NCI-H446 (cell line): ENCODE measurements at places on chromosomes 7 and 10.
A peak's percentile ranks its signal among the peaks of the same experiment; 100 is the strongest.

GRCh38 chr10:102451105-102451969 lies at the start of gene C10orf95:
Gene C10orf95 (minus strand): TSS chr10:102451543. CDS start chr10:102451093, 450 bp downstream.
- DNase-seq: no peak

GRCh38 chr7:131112431-131112830 lies 215.2 kb upstream of the MKLN1 start:
- no peak for DNase-seq

GRCh38 chr10:12416344-12417050 lies 67.2 kb downstream of the CAMK1D start:
- no peak for DNase-seq

DNA sequence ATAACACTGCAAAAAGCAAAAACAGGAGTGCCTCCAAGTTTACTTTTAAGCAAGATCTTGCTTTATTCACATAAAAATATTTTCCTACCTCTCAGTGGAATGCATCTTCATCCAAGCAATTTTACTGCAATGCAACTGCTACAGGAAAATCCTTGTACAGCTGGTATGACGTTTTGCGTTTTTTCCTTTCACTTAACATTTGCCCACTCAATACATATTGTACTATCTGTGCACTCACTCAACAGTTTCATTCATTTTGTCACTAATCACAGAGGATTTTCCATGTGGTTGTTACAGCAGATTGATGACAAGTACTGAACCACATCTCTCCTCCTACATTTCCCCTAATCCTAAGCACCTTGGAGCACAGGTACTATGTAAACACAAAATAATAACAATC lies 222.0 kb upstream of the IMMP2L start:
- no peak for DNase-seq

DNA sequence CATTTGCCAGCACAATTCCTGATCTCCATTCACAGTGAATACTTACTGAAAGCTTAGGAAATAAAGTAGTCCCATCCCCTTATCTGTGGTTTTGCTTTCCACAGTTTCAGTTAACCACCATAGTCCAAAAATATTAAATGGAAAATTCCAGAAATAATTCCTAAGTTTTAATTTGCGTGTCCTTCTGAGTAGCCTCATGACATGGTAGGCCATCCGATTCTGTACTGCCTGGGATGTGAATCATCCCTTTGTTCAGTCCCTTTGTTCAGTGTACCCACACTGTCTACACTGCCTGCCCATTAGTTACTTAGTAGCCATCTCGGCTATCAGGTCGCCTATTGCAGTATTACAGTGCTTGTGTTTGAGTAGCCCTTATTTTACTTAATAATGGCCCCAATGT lies 14.2 kb downstream of the RAB11FIP2 start:
- DNase-seq: no peak

GRCh38 chr10:73083221-73083620 lies 13.4 kb downstream of the P4HA1 start:
- DNase-seq: no peak

DNA sequence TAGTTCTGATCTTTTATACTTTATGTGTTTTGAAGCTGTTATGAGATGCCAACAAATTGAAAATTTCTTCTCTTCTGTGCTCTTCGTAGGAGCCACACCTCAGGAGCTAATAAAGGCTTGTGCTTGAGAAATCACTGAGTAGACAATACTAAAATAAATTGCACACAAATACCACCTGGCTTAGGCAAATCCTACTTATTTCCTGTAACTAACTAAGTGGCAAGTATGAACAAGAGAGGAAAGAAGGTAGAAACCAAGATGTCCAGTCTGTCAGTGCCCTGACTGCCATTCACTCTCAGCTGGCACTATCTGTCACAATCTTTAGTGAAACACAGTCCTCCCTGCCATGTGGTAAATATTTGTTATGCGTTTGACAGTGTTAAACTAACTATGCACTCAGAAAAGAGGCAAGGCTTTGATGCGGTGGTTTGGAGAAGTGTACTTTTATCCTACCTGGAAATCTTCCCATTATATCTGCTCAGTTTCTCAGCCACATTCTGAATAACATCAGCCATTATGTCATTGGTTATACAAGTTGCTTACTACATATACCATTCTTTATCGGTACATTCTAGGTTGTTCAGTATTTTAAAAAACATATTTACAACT lies 293.4 kb upstream of the VWC2 start:
- DNase-seq: no peak

GRCh38 chr7:108278776-108279175 lies 148.6 kb upstream of the LAMB4 start:
- DNase-seq: no peak

- DNase-seq: no peak
Measured at GRCh38 chr10:44818701-44819127, 92.4 kb upstream of the TMEM72 start.

GRCh38 chr7:32347244-32347828 lies 142.8 kb downstream of the LSM5 start:
- peak; percentile 49 for DNase-seq

DNA sequence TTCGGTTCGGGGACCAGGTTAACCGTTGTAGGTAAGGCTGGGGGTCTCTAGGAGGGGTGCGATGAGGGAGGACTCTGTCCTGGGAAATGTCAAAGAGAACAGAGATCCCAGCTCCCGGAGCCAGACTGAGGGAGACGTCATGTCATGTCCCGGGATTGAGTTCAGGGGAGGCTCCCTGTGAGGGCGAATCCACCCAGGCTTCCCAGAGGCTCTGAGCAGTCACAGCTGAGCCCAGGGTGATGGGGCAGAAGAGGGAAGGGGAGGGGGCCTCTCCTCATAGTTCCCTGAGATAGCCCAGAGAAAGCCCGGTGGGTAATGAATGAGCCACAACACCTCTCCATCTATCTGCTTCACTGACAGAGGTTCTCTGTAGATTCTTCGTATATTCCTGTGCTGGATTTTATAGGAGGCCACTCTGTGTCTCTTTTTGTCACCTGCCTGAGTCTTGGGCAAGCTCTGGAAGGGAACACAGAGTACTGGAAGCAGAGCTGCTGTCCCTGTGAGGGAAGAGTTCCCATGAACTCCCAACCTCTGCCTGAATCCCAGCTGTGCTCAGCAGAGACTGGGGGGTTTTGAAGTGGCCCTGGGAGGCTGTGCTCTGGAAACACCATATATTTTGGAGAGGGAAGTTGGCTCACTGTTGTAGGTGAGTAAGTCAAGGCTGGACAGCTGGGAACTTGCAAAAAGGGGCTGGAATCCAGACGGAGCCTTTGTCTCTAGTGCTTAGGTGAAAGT lies 16.4 kb downstream of the PRSS2 start:
- no peak for DNase-seq

DNA sequence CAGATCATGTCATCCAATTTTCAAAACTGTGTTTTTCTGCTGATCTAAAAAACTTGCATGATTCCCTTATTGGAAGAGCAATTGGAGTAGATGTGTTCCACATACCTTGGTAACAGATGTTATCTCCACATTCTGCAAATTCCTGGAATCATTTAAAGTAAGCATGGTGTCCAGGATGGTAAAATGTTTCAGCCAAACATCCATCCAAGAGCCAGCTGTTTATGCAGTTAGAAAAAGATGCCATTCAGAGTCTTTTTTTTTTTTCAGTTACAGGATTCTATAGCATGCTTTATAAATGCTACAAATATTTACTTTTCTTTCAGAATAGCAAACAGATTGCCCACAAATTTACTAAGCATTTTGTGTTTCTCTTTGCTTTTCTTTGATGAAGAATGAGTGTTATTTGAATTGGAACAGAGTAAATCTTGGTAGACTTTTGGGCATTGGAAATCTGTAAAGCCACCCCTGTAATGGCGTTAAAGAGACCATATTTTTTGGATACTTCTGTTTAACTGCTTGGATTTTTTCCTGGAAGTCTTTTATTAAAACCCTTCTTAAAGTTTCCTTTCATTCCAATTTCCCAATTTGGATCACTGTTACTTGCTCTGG lies 149.8 kb downstream of the GNAT3 start:
- peak; percentile 7 for DNase-seq

DNA sequence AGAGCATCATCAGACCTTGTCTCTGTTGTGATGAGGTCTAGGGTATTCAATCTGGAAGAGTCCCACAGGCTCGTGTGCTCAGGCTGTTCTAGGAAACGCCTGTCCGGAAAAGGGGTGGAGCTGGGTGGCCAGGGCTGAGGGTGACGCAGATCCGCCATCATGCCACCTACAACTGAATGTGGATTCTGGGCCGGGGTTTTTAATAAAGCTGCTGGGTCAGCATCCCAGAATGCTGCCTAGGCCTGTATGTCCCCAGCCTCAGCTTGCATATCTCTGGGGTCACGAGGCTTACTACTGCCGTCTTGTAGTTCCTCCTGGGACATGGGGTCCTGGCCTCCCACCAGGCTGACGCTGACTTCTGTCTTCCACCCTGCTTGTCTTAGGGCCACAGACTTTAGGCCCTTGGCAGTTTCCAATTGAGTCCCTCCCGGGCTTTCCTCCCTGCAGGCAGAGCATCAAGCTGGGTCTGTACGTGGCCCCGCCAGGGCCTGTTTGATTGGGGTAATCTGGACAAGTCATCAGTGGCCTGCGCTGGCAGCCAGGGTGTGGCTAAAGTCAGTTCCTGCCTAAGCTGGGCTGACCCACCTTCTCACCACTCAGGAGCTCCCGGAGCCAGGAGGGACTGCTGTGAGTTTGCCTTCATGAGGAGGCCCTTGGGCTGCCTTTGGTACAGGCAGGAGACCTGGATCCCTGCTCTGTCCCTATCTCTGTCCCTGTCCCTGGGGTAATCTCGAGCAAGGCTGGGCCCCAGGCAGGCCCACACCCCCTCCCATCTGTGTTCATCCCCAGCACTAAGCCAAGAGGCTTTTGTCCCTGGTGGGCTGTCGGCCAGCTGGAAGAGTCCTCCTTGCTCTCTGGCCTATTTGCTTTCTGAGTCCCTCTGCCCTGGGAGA lies 79.9 kb downstream of the ZMIZ1 start:
- no peak for DNase-seq

DNA sequence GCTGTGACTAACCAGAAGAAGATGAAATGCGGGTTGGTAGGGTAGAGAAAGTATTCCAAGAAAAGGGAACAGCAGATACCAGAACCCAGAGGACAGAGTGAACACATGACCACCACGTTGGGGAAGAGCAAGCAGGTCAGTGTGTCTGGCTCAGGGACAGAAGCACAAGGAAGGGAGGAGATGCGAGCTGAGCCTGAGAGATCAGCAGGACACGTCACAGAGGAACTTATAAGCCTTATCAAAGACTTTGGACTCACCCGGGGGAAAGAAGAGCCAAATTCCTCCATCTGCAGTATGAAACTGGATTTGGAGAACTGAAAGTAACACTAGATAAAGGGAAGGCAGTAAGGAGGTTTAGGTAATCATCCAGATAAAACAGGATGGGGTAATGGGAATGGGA lies 232.1 kb upstream of the NPVF start:
- no peak for DNase-seq

DNA sequence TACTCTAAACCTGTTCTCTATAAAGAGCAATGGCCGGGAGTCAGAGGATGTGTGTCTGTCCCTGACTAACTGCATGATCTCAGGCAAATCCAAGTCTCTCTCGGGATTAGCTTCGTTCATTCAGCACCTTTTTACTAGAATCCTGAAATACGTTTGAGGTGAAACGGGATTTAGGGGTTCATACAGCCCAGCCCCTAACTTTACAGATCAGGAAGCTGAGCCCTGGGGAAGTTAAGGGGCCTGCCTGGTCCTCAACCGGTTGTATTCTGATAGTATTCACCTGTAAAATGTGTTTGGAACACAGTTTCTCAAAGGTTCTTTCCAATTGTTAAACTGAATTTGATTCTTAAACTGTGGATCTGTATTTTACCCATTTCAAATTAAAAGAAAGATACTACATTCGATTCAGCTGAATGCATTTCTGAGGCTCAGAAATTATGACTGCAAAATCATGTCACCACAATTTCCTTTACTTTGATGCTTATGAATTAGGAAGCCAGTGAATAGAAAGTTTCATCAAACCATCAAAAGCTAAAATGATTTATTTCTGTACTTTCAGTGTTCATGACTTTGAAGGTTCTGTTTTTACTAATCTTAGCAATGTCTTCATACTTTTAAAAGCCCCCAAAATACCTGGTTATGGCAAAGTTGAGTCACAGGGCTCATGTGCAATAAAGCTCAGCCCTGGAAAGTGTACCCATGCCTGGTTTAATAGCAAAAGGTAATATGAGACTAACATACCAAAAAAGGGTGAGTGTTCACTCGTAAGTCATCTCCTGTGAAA lies 28.9 kb upstream of the EZH2 start:
- no peak for DNase-seq

GRCh38 chr7:84916161-84916560 lies 270.7 kb downstream of the SEMA3D start:
- no peak for DNase-seq

- DNase-seq: no peak
Measured at GRCh38 chr7:106640368-106641141, 20.4 kb downstream of the CCDC71L start.

DNA sequence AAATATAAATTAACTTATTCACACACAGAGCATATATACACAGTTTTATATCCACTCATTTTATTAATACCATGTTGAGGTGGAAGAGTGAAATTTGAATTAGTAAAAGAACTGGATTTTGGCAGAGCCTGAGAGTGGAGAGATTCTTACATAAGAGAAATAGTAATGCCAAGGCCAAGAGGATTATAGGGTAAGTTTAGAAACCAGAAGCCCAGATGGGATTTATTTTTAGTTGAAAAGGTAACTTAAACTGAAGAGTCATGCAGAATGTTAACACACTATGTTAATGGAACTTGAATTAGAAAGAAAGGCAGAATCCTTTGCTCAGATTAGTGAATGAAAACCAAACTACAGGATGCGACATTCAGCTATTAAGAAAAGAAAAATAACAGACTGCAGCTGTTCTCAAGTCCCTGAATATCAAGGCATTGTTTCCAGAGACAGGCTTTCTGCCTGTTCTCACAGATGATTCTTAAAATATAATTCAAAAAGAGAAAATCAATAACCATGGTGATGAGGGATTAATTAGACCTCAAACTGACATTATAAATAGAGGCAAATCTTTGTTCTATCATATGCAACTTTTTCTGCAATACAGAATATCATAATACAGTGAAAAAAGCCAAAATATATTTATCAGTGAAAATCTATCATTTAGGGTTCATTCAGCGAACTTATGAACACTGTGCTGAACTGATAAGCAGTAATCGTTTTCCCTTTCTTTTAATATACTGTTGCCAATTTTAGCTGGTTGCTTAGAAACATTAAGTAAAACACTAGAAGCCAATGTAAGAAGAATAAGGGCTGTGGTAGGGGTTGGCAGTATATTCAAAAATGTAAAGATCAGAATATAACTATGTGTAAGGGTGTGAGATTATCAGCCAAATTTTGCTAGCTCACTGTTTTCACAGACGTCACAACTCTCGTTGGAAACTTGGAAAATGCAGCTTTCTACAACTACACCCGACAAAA lies 34.4 kb downstream of the HECTD2 start:
- DNase-seq: no peak

DNA sequence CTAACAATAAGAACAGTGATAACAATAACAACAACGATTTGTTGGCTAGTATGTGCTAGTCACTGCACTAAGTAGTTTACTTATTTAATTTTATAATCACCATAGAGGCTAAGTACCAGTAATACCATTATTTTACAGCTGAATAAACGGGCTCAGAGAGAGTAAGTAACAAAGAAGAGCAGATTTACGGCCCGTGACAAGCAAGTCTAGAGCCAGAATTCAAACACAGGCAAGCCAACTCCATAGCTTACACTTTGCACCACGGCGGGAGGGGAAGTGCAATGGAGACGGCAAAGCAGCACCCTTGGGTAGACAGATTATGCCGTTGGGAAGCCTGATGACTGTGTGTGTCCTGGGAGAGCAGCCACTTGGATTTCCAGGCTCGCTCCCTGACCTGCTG lies 1.2 kb upstream of the OR6V1 start:
- DNase-seq: no peak

- DNase-seq: no peak
Measured at GRCh38 chr7:80313067-80313626, 178.5 kb downstream of the GNAI1 start.

GRCh38 chr7:157136372-157136771 lies 2.4 kb upstream of the UBE3C start:
- no peak for DNase-seq
